ENCODE measurements at places on chromosomes 11 and 22. TPM values are rescaled to one million over a fixed set of nuclear protein-coding genes. Genes with fewer than 3 reads are reported as not detected.
A peak's percentile ranks its signal among the peaks of the same experiment; 100 is the strongest.

- DNase-seq = peak; percentile 36
Observed at GRCh38 chr11:119742263-119742861, 13.4 kb upstream of the NECTIN1 start.

The EHF gene
- total RNA-seq = 206 TPM

- peak; percentile 16 for DNase-seq
Observed at GRCh38 chr22:39287076-39287725, 32.2 kb downstream of the RPL3 start.

GRCh38 chr11:134398644-134399292, 13.3 kb downstream of the B3GAT1 start:
- DNase-seq = no peak

DNA sequence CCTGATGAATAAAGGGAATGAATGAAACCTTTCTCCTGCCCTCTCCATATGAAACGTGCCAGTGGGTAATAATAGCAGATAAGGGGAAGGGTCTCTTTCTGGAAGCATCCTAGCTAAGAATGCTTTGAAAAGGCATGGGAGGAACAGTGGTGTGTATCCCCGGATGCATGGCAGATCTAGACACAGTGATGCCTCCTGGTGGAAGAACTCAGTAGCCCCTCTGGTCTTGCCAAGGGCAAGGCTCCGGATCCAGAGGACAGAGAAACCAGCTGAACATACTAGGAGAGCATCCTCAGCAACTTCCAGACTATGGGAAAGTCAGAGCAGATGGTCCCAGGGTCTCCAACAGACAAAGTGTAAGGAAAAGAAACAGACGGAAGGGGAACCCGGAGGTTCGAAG, 6.4 kb downstream of the BAIAP2L2 start:
- no peak for DNase-seq

The ARHGAP20 gene
- total RNA-seq = 3.7 TPM

- DNase-seq = no peak
Observed at GRCh38 chr11:11170352-11171084, 182.5 kb downstream of the CSNK2A3 start.

DNA sequence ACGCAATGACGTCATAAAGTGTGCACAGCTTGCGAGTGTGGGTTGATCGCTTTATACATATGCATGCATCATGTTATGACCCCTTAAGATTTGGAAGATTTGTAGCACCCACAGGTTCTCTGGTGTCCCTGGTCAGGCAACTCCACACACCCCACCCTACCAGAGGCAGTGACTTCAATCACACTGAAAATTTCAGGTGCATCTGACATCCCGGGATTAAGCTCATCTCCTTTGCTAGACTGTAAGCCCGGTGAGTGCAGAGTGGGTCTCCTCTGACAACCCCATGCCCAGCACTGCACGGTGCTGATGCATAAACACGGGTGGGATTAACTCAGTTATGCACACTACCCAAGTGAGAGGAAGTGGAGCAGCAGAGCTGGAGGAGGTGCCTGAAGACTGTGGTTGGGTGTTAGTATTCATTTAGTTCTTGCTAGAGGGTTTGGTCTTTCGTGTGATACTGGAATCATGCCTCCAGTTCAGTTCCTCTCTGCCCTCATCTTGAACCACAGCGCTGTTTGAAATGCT, 6.5 kb downstream of the ARSA start:
- peak; percentile 44 for DNase-seq

The MRGPRX3 gene
- total RNA-seq = not detected

DNA sequence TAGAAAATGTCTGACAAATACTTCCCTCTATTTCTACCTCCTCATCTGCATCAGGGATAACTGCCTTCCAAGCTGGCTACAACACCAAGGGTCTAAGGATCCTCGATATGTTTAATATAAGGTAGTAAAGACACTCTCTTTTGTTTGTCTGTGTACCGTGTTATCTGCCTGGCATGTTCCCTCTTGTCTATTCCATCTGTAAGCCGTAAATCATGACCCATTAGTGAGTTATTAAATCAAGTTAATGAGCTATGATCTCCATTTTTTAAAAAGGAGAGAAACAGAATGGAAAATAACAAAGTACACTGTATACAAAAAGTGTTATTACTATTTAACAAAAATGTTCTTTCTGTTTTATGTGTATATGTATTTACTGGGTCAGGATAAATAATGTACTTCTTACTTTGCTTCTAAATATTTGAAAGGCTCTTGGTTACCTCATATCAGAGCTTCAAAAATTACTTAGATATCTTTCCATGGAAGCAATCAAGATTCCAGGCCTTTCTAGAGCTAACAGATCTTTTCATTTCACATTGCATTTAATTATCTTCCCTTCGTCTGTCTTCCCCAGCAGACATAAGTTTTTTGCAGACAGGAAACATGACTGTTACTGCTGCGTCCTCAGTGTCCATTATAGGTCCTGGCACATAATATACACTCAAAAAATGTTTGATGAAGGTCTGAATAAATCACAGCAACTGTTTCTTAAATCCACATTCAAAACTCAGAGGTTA, 342.6 kb upstream of the CCDC90B start:
- DNase-seq = no peak

GRCh38 chr22:44107340-44107739, 73.4 kb upstream of the PARVG start:
- no peak for DNase-seq

The C11orf21 gene
- not detected for total RNA-seq

DNA sequence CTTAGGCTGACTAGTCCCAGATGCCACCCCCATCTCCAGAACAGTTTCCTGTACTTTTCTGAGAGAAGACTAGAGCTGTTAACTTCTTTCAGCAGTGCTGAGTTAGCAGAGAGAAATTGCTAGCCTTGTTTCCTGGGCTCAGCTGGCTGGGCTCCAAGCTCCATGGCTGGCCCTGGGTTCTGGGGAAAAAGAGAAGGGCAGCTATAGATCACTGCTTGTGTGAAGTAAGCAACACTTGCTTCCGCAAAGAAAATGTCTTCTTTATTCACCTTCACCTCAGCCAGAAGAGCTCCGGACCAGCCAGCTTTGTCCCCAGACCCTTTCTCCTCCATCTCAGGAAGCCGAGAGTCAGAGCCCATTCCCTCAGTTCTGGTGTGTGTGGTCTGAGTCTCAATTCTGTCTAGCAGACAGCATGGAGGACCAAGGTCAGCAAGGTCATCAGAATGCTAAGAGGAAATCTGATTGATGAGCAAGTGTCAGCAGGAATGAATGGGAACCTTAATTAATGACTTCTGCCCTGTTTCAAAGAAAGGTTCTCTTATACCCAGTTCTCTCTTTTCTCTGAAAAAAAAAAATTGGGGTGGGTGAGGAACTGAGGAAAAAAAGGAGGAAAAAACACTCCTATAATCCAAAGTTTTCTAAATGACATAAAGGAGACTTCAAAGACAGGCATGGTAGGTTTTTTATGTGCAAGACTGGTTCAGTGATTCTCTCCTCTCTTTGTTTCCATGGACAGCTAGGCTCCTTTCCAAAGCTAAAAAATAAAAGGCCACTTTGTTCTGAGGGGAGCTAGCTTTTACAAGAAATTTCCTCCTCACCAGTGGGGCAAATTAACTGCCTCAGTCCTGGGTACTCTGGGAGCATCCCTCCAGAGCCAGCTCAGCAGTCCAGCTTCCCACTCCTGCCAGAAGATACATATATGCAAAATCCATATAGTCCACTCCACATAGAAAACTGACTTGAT, 63.6 kb upstream of the FAM181B start:
- peak; percentile 12 for DNase-seq

DNA sequence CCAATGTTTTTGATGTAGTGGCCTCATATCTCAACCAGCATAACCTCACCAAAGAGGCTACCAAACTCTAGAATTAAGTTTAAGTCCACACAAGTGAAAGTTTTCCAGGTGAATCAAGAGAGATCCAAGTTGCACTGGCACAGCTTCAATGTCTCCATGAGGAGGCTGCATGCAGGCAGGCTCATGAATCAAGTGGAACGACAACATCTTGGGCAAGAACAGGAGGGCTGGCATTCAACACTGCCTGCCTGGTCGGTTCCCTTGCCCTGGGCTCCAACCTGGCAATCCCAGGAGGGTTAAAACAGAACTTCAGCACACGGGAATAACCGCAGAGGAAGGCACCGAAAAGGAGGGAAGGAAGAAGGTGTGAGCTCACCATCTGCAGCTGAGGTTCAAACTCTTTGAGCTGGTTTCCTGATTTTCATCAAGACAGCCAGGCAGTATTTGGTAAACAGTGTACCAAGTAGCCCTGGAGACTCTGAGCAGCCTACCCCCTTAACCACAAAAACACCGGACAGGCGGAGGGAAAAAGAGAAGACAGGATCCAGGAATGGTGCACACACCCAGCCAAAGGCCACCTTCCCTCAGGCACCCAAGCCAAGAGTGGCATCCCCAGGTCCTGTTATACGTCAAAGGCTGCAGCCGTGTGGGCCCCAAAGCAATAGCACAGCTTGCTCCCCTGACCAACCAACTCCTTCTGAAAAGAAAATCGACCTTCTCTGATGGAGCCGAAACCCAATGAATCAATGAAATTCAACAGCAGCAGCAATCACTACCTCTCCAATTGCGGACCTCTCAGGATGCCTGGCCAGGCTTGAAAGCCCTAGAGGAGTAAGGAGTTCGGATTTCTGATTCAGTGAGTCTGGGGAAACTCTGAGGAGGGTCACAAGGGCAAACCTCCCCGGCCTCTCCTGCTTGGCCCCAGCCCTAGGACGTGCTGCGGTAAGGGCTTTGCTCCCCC, 1.3 kb downstream of the PACSIN2 start:
- DNase-seq = no peak

GRCh38 chr11:2807801-2808241, 77.8 kb downstream of the CDKN1C start:
- DNase-seq = peak; percentile 7

- no peak for DNase-seq
Observed at GRCh38 chr11:103069367-103069766, 22.6 kb downstream of the DCUN1D5 start.

GRCh38 chr11:133860151-133860550, 14.8 kb upstream of the SPATA19 start:
- DNase-seq = no peak

The GLB1L2 gene
- 32.1 TPM for total RNA-seq

The RNF214 gene
- 16.4 TPM for total RNA-seq

Measured in transverse colon (tissue), 4 donors.